ENCODE measurements at places on chromosomes 13 and 19. TPM values are rescaled to one million over a fixed set of nuclear protein-coding genes. Genes with fewer than 3 reads are reported as not detected.

GRCh38 chr13:23348262-23349127 lies 85.0 kb downstream of the SACS start:
- no peak for DNase-seq
- H3K4me3 ChIP-seq = no peak overlapping the region
- no peak overlapping the region for H3K27ac ChIP-seq

DNA sequence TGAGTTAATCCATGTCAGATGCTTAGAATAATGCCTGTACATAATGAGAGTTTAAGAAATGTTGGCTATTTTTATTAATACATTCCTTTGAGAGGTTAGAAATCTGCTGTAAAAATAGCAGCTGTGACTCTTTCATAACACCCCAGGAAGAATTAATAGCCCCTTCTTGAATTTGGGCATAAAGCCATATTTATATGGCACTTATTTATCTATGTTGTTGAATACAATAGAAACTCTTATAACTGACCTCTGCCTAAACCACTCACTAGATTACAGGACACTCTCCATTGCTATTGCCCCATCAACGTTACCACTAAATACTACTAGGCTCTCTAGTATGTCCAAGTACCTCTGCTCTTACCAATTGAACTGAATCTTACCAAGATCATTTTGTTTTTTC lies 16.3 kb downstream of the NEK5 start:
- H3K36me3 ChIP-seq = no peaks in the 10 kb centered on the region
- peaks cover 3% of the 10 kb centered on the region for H3K4me1 ChIP-seq
- no peak overlapping the region for H3K4me3 ChIP-seq
- H3K27ac ChIP-seq = no peak overlapping the region
- DNase-seq = no peak
- H3K27me3 ChIP-seq = peaks cover 3% of the 10 kb centered on the region

- H3K36me3 ChIP-seq = no peaks in the 10 kb centered on the region
- DNase-seq = peak; percentile 79
- H3K27ac ChIP-seq = no peak overlapping the region
- peaks cover 3% of the 10 kb centered on the region for H3K27me3 ChIP-seq
- peaks cover 10% of the 10 kb centered on the region for H3K4me1 ChIP-seq
- no peak overlapping the region for H3K4me3 ChIP-seq
Observed at GRCh38 chr19:53424968-53425597, 6.7 kb upstream of the ZNF761 start.

Gene GIPC3
- total RNA-seq = 11.0 TPM

DNA sequence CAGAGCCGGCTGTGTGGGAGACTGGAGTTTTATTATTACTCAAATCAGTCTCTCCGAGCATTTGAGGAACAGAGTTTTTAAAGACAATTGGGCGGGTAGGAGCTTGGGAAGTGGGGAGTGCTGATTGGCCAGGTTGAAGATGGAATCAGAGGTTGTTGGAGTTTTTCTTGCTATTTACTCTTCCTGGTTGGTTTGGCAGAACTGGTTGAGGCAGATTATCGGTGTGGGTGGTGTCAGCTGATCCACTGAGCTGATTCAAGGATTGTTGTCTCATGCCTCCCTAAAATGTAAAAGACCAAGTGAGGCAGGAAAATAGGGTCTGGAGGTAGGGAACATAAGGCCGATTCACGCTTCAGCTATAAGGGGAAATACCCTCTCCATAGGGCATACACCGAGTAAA lies 1.3 kb upstream of the TDRD12 start:
- H3K4me3 ChIP-seq = no peak overlapping the region
- no peaks in the 10 kb centered on the region for H3K4me1 ChIP-seq
- H3K27me3 ChIP-seq = peaks cover 3% of the 10 kb centered on the region
- no peak overlapping the region for H3K27ac ChIP-seq

Gene CALR3
- not detected for total RNA-seq

Gene CGB5
- total RNA-seq = not detected

Gene POU4F1
- total RNA-seq = 3.2 TPM

Gene SHISA7
- total RNA-seq = not detected

DNA sequence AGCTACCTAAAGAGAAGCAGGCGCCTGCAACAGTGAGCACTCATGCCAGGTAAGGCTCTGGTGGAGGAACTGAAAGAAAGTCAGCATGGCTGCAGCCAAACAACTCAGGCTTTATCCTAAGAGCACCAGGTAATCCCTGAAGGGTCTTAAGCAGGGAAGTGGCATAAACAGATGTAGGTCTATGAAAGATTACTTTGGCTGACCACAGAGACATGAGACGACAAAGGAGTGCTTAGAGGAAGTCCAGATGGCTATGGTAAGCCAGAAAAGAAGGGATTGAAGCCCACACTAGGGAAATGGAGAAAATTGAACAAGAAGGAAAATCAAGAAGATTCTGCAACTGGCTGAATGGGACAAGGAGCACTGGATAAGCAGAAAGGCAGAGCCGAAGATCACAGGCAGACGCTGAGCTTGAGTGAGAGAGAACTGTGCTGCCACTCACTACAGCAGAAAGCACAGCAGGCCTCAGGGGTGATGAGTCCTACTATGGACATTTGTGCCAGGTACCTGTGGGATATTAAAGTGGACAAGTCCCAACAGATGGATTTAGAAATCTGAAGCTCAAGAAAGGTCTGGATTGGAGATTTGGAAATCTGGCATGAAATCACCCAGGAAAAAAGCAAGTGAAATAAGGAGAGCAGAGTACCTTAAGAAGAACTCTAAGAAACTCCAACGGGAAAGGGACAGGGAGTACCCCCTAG lies 4.2 kb downstream of the RCBTB1 start:
- DNase-seq = no peak
- peaks cover 5% of the 10 kb centered on the region for H3K27me3 ChIP-seq
- no peak overlapping the region for H3K27ac ChIP-seq
- H3K36me3 ChIP-seq = peaks cover 25% of the 10 kb centered on the region

DNA sequence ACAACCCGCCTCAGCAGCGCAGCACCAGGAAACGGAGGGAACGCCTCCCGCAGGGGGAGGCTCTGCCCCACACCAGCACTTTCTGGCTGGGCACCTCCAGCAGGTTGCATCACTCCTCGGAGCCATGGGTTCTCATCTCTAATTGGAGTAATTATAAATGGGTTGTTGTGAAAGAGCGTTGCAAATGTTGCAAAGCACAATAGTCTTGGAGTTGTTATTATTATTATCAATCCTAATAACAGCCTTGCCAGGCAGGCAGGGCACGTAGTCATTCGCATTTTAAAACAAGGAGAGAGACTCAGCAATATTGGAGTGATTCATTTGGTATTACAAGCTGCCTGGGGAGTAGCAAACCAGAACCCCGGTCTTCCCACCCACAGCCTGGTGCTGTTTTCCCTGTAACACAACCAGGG lies 108.6 kb upstream of the GJB6 start:
- no peak overlapping the region for H3K27ac ChIP-seq
- no peak overlapping the region for H3K4me3 ChIP-seq
- DNase-seq = no peak
- peaks cover 3% of the 10 kb centered on the region for H3K27me3 ChIP-seq
- H3K36me3 ChIP-seq = no peaks in the 10 kb centered on the region

DNA sequence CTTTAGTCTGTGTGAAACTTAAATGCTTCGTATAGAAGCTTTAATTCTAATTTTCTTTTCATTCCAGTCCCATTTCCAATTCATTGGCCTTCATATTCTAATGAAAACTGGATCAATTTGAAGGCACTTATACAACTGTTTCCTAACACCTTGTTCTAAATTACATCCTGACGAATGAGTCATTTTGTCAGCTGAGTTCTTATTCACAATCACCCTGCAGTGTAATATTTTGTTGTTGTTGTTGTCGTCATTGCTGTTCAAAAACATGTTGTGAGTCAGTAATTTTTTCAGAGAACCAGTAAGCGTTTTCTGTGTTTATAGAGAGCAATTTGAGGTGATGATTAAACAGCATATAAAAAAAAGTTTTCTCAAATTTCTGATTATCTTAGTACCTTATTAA lies 290.0 kb downstream of the PCDH9 start:
- no peak for DNase-seq
- H3K36me3 ChIP-seq = no peaks in the 10 kb centered on the region
- H3K4me1 ChIP-seq = no peaks in the 10 kb centered on the region

Gene HNRNPL
- 343 TPM for total RNA-seq

DNA sequence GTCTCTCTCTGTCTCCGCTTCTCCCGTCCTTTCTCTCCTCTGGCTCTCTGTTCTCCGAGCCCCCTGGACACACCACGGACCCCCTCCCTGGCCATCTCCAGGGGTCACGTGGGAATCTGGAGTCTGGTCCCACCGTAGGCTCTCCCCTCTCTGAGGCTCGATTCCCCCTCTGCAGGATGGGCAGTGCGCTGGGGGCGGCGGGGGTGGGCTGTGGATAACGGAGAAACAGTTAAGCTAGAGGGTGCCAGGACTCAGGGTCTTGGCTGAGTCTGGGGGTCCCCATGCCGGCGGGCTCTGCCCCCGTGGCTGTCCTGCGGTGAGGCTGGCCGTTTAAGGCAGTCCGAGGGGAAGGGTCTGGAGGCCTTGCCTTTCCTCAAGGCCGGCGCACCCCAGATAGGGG lies 462 bp upstream of the MEIS3 start:
- no peak overlapping the region for H3K4me3 ChIP-seq
- H3K4me1 ChIP-seq = peaks cover 19% of the 10 kb centered on the region
- peaks cover 18% of the 10 kb centered on the region for H3K36me3 ChIP-seq
- DNase-seq = no peak
- no peak overlapping the region for H3K27ac ChIP-seq

Gene ZNF723
- total RNA-seq = not detected

- H3K27me3 ChIP-seq = peaks cover 3% of the 10 kb centered on the region
- peaks cover 7% of the 10 kb centered on the region for H3K36me3 ChIP-seq
- peak; percentile 94 for DNase-seq
- H3K27ac ChIP-seq = no peak overlapping the region
Observed at GRCh38 chr19:56252699-56253422, 19.7 kb upstream of the EDDM13 start.

Gene ANGPTL4
- 14.3 TPM for total RNA-seq

Gene TYROBP
- total RNA-seq = not detected

DNA sequence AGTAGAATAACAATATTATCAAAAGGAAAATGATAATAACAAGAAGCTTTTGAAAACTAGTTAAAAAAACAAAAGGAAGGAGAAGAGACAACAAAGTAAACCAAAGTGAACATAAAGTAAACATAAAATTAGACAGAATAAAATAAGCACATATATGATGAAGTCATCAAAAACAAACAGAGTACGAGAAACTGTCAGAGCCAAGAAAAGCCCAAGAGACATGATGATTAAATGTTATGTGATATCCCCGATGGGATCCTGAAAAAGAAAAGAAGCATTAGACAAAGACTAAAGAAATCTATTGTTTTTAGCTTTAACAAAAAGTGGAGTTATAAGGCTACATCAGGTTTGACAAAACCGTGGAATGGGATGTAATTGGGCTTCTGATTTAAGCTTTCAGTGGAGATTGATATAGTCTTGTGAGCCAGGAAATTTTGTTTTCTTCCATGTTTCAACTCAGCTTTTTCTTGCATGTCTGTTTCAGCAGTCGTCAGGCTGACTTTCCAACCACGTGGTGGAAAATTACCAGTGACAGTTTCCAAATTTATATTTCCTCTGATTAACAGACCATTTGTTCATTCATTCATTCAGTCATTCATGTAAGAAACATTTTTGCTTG lies 64.9 kb downstream of the KL start:
- no peak overlapping the region for H3K4me3 ChIP-seq
- peaks cover 15% of the 10 kb centered on the region for H3K4me1 ChIP-seq
- DNase-seq = no peak

DNA sequence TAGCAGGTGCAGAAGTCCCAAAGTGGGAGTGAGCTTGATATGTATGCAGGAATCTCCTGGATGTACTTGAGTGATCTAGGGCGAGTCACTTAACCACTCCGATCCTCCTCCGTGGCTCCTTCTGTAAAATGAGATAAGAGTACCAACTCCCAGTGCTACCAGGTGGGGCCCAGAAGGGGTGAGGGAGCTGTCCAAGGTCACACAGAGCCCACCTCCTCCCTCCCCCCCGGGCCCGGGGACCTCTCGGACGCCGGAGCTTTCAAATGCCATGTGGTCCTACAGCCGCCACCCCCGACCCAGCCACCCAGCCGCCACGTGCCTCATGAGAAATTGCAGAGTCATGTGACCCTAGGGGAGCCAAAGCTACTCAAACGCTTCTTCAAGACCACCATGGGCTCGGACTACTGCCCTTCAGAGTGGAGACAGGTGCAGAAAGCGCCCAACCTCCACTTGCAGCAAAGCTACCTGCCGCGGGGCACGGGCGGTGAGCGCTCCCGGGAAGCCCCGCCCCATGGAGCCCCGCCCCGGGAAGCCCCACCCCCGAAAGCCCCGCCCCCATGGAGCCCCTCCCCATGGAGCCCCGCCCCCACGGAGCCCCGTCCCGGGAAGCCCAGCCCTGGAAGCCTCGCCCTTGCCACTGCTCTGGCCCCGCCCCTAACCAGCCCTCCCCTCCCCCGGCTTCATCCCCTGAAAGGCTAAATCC lies 10.1 kb upstream of the ZNF358 start:
- H3K27me3 ChIP-seq = peaks cover 6% of the 10 kb centered on the region
- H3K36me3 ChIP-seq = no peaks in the 10 kb centered on the region
- H3K4me3 ChIP-seq = no peak overlapping the region
- DNase-seq = peak; percentile 29

DNA sequence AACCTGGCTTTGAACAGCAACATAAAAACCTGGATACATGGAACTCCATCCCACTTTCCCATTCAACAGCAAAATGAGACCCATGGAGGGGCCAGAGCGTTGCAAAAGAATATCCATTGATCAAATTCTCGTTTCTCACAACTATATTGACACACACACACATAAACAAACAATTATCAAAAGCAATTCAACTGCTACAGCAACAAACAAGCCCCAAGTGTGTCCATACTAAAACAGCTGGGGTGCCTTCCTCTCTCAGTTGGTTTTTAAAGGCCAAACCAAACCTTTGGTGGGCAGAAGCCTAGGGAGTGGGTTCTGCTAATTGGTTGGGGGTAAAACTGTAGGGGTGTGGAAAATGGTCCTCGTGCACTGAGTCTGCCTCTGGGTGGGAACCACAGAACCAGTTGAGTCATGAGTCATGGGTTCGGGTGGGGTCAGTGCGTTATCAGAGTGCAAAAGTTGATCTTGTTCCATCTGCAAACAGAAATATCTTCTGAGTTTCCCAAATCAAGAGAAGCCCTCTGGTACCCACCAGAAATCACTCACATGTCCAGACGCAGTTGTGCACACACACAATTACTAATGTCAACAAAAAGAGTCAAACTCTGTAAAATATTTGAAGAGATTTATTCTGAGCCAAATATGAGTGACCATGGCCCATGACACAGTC lies 18.5 kb downstream of the GPR42 start:
- H3K4me3 ChIP-seq = no peak overlapping the region
- no peak overlapping the region for H3K27ac ChIP-seq
- peaks cover 4% of the 10 kb centered on the region for H3K4me1 ChIP-seq
- H3K27me3 ChIP-seq = peaks cover 3% of the 10 kb centered on the region
- peaks cover 5% of the 10 kb centered on the region for H3K36me3 ChIP-seq
- DNase-seq = no peak

Gene CD70
- 0.51 TPM for total RNA-seq

DNA sequence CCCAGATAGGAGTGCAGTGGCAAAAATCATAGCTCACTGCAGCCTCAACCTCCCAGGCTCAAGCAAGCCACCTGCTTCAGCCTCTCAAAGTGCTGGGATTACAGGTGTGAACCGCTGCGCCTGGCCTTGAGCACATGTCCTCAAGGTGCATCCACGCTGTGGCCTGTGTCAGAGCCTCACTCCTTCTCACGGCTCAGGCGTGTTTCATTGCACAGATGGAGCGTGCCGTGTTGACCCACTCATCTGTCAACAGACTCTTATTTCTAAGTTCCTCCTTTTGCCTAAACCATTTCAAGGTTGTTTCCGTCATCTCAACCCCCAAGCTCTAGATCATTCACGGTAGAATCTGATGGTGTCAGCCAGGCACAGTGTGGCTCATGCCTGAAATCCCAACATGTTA lies 28.2 kb downstream of the ATP8B3 start:
- no peak for DNase-seq
- no peaks in the 10 kb centered on the region for H3K4me1 ChIP-seq
- no peak overlapping the region for H3K4me3 ChIP-seq
